ENCODE measurements at places on chromosomes 1 and 21.

- no peak for DNase-seq
Measured at GRCh38 chr1:197750366-197750765, 24.9 kb downstream of the DENND1B start.

GRCh38 chr1:86247597-86248279 lies 91.2 kb upstream of the COL24A1 start:
- DNase-seq = no peak

- no peak for DNase-seq
Measured at GRCh38 chr1:43447891-43448708, 5.6 kb downstream of the HYI start.

DNA sequence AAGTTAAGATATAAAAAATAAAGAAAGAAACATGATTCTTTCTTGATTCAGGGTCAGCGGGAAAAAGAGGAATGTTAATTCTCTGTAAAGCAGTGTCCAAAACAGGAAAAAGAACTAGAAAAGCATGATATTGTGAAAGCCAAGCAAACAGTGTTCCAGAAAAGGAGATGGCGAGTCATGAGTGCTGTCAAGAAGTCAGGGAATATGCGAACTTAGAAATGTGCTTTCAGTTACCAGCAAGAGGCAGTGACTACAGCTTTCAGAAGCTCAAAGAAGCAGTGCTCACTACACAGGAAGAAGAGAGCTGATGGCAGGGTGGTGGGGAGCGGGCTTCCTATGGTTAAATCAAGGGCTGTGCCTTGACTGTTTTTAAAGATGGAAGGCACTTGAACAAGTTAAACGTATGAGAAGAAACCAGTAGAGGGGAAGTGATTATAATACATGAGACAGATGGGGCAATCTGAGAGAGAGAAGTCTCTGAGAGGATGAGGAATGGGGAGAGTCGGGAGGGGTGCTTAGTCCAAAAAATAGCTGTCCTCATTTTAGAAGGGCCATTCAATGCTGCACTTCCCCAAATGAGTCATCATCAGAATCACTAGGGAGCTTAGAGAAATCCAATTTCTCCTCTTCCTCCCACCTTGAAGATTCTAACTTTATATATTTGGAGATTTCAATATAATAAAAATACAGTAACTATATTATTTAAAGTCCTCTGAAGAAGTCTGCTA lies 90.4 kb downstream of the KCNK1 start:
- DNase-seq = no peak

DNA sequence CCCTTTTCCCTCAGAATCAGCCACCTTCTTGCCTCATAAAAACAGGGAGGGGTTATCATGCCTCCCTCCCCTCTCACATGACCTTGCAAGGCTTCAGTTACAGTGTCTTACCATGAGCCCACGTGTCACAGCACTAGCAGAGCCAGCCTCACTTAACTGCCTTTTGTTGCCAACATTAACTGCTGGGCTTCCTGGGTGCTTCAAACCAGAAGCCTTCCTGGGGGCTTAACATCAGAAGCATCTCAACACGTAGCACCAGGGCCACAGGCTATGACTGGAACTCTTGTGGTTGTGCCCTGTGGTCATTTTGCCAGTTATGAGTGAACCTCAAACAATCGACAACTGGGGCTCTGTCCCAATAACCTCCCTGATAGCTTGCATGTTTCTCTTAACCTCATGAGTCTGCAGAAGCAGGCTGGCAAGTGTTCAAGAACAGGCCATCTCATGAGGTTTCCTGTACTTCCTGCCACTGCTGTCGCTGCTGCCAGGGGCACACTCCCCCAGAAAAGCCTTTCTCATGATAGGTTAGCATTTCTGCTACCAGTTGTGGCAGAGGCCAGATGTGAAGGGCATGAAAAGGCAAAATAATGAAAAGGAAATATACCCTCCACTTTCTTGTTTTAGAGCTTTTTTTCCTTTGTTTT lies 132.2 kb downstream of the GLUL start:
- no peak for DNase-seq

DNA sequence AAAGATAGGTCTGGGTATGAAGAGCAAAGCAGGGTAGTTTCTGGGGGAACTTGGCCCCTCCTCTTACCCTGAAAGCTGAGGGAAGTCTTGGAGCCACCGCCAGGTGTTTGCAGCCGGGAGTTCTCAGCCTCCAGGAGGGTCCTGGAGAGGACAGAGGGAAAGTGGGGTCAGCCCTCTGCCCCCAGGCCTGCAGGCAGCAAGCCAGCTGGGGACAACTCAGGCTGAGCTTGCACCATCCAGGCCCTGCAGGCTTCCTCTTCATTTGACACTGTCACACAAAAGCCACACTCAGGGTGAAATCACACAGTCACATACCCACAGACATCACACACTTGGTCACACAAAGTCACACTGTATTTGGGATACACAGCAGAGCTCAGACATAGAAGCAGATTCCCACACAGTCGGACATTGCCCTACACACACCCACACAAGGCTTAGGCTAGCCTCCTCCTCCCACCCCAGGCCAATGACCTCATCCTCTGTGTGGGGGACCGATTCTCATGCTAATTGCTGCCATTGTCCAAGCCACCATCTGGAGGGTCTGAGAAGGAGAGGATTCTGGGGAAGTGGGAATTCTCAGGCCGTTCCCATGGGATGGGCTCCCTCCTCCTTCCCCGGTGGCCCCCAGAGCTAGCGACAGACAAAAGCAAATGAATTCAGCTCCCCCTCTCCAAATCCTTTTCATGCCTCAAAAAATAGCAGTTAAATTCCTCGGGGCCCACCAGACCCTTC lies 3.7 kb downstream of the NES start:
- no peak for DNase-seq

DNA sequence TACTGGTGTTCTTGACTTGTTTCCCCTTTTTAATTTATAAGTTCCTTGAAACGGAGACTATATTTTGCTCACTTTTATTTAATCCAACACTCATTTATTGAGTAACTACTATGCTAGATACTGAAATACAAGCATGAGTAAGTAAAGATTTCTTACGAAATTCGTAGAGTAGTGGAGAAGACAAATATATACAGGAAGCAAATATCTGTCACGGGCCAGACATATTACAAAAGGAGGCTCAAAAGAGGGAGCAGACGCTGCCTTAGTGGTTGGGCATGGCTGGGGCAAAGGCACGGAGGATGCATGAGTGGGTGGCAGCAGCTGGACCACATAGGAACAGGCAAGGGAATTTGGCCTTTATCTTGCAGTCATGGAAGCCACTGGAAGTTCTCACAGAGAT lies 6.8 kb downstream of the NCF2 start:
- DNase-seq = no peak

- no peak for DNase-seq
Measured at GRCh38 chr1:207089627-207090355, 1.1 kb downstream of the C4BPB start.

DNA sequence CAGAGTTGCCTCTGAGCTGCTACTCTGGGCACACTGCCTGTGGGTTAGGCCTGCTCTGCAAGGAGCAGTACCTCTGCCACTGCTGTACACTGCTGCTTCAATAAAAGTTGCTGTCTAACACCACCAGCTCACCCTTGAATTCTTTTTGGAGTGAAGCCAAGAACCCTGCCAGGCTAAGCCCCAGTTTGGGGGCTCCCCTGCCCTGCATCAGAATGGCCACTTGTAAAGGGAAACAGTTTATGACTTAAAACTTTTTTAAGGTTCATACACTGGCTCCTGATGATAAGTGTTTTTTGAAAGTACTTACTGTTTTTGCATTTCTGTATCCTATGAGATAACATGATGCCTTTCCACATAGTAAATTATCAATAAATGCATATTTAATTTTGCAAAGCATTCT lies 310.0 kb downstream of the LMO4 start:
- DNase-seq = no peak

- no peak for DNase-seq
Measured at GRCh38 chr1:86948212-86948611, 33.8 kb downstream of the HS2ST1 start.

- DNase-seq = no peak
Measured at GRCh38 chr1:55466921-55467320, 251.8 kb upstream of the USP24 start.

DNA sequence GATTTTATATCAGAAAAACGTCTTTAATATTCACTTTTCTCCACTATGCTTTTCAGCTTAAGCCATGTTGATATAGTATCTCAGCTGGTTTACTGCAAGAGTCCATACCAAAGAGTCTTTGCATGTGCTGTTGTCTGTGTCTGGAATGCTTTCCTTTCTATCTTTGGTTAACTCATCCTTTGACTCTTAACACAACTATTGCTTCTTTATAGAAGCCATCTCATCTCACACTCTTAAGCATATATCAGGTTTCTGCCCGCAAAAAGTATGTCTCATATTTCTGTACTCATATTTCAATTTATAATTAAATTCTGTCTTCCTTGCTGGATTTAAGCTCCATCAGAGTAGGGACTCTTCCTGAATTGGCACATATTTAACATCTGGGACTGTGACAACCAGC lies 220.9 kb upstream of the KCNK2 start:
- DNase-seq = no peak

GRCh38 chr1:220786057-220786336 lies 716 bp upstream of the MTARC1 start:
- DNase-seq = no peak
